ENCODE measurements at places on chromosomes 5 and 9.

GRCh38 chr5:176891331-176891958, 7.7 kb downstream of the HK3 start:
- DNase-seq: no peak

DNA sequence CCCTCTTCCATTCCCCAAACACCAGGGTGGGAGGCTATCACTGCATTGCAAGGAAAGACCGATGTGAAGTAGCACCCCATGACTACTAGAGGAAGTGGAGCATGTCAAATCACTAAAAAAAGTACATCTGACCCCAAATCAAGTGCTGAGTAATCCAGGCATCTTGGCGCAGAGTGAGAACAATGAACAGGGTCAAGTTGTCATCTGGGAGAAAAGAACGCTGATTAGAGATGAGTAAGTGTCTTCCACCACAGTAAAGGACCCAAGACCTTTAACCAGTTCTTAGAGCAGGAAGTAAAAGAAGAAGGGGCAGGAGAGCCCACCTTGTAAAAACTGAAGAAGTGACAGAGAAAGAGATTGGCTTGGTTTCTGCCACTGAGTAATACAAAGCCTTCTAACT, 75.0 kb upstream of the RAD23B start:
- DNase-seq: no peak

- DNase-seq: no peak
Observed at GRCh38 chr9:114366334-114367128, 21.3 kb downstream of the AKNA start.

DNA sequence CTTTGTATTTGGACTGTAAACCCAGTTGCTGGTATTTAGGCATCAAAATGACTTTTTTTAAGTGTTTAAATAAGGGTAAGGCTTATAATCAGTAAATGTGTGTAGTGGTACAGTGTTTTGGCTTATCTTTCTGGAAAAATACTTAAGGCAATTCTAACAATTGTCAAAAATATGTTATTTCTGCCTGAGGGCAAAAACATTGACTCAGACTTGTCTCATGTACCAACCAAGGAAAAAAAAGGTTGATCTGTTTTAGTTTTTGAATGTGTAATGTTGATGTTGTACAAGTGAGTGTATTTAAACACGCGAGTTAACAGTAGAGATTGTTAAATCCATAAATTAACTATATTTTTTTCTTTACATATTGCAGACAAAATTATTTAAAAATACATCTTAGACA, 277.8 kb upstream of the TYRP1 start:
- DNase-seq: no peak

DNA sequence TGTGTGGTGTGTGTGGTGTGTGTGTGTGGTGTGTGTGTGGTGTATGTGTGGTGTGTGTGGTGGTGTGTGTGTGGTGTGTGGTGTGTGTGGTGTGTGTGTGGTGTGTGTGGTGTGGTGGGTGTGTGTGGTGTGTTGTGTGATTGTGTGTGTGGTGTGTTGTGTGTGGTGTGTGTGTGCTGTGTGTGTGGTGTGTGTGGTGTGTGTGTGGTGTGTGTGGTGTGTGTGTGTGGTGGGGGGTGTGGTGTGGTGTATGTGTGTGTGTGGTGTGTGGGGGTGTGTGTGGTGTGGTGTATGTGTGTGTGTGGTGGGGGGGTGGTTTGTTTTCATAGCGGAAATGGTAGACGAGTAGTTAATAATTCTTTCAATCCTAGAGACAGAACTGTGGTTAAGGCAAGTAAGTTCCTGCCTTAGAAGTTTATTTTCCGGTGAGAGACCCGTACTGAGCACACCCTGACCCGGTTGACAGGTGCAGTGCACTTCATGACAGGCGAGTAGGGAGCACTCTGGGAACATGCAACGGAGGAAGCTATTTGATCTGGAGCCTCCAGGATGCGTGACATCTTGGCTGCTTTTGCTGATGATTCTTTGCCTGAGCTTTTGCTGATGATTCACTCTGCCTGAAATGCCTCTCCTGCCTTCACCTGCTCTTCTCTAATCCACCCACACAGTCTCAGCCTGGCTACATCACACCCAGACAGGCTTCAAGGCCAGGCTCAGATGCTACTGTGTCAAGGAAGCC, 21.7 kb upstream of the FAT2 start:
- peak; percentile 12 for DNase-seq

- peak; percentile 42 for DNase-seq
Observed at GRCh38 chr5:177071666-177072385, 14.9 kb upstream of the FGFR4 start.

DNA sequence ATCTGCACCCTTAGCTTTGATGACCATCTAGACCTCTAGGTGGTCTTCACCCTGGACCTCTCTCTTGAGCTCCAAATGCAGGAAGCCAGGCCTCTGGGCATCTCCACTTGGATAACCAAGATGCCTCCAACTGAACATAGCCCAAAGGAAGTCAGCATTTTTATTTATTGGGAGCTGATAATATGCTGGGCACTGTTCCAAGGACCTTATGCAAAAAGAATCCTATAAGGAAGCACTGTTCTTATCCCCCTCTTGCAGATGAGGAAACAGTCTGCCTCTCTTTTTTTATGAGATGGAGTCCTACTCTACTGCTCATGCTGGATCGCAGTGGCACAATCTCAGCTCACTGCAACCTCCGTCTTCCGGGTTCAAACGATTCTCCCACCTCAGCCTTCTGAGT, 219.9 kb downstream of the CDK5RAP2 start:
- DNase-seq: no peak

GRCh38 chr9:14321517-14322130, 7.7 kb upstream of the NFIB start:
- no peak for DNase-seq

DNA sequence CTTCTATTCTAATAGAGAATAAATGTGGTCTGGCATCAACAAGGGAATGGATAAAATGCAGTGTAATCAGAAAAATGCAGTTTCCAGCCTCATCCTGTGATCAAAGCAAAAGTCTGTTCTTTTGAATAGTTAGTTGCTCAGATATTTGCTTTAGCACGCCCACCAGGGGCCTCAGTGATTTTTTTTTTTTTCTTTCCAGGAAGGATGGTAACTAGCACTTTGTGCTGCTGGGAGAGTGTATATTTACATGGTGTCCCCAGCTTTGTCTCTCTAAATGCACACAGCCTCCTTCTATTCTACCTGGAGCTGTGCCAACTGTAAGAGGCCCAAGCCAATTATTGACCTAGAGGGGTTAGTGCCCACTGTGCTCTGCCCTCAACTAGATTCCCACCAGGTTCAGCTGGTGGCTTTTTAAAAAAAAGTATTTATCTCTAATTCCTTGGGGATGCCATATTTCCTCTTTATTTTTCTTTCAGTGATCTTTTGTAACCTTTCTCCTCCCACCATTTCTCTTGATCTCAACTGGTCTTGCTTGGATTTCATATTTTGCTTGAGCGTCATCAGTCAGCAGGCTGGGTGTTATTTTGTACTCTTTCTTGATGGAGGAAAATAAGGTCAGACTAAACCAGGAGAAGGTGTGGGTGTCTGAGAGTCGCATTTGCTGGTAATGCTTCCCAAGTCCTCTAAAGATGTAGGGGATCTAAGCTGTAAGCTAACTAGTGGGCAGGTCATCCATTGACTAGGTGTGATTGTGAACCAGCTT, 193.0 kb upstream of the C9orf72 start:
- no peak for DNase-seq

DNA sequence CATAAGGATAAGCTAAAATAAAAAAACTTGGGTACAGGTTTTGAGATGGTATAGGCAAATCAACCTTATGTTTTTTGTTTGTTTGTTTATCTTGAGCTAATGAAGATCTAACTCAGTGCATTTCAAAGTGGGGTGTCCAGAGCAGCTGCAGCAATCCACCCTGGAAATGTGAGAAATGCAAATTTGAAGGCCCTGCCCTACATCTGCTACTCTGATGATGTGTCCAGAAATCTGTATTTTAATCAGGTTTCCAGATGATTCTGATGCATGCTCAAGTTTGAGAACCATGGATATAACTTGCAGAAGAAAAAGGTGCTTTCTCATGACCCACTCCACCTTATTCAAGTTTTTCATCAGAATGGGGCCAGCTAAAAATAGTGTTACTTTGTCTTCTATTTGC, 467.0 kb downstream of the NTRK2 start:
- no peak for DNase-seq

GRCh38 chr9:131474711-131475110, 28.0 kb upstream of the POMT1 start:
- DNase-seq: no peak

GRCh38 chr9:90967145-90967538, 165.5 kb downstream of the SYK start:
- DNase-seq: no peak

DNA sequence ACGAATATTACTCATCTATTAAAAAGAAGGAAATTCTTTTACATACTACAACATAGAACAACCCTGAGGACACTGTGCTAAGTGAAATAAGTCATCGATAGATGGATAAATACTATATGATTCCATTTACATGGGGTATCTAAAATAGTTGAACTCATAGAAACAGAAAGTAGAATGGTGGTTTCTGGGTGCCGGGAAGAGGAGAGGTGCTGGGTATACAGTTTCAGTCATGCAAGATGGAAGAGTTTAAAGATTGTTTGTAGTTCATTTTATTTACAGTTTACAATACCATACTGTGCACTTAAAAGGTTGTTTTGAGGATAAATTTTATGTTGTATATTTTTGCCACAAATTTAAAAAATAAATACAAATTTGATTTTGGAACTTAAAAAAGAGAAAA, 267.5 kb upstream of the ITGA1 start:
- no peak for DNase-seq

DNA sequence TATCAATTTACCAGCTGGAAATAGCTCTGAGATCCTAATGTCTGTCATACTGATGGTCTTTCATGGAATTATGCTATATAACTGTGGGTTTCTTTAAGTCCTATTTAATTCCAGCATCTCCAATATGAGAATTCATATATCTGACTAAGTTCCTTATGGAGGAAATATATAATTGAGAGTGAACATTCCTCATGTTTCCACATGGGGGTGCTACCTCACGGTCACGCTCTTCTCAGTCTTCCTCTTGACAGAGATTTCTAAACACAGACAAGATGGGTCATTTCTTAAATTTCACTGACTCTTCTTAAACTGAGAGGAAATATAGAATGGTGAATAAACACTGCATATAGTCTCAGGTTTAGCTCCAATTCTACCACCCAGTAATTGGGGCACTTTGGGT, 212.1 kb downstream of the SLF1 start:
- DNase-seq: no peak

GRCh38 chr9:33024126-33024965, 727 bp upstream of the DNAJA1 start:
- DNase-seq: no peak

- no peak for DNase-seq
Observed at GRCh38 chr9:71355884-71356283, 234.5 kb upstream of the TRPM3 start.

DNA sequence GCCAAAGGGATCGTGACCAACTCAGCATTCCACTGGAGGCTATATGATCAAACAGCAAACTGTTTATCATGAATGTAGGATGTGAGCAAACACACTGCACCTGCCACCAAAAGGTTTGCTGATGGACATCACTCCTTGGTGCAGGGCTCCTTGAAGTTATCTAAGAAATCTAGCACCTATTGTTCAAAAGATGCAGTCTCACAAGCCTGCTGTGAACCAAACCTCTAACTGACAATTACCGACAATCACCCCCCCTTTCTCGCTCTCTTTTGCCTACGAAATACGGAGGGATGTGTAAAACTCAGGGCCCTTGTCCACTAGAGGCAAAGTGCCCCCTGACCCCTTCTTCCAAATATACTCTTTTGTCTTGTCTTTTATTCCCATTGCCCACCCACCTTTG, 2.5 kb upstream of the CLTA start:
- DNase-seq: no peak

- no peak for DNase-seq
Observed at GRCh38 chr5:177366528-177367322, 9.0 kb downstream of the RGS14 start.

- DNase-seq: no peak
Observed at GRCh38 chr5:110663525-110663924, 62.9 kb downstream of the TMEM232 start.

DNA sequence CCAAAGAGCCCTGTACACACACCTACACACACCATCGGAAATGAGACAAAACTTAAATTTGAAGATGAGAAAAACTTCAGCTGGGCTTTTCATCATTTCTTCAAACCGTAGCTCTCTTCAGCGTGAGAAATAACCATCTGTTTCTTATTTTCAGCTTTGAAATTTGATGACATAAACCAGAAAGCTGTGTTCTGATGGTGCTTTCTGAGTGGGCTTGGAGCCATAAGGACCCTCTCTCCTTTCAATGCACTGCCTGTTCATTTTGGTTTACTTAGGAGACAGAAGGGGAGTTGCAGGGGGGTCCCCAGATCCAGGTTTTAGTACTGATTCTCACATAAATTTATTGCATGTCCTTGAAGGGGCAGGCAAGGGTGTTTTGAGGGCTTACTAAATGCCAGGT, 9.5 kb downstream of the FBXO10 start:
- no peak for DNase-seq

DNA sequence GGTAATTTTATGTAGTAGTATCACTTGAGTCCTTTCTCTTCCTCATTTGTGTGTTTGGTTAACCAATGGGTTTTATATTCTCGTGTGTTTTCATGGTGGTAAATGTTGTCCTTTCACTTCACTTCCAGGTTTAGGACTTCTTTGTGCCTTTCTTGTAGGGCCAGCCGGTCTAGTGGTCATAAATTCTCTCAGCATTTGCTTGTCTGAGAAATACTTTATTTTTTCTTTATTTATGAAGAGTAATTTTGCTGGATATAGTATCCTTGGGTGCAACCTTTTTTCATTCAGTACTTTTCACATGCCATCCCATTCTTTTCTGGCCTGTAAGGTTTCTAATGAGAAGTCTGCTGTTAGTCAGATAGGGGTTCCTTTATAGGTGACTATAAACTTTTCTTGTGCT, 107.1 kb downstream of the GNA14 start:
- DNase-seq: no peak

DNA sequence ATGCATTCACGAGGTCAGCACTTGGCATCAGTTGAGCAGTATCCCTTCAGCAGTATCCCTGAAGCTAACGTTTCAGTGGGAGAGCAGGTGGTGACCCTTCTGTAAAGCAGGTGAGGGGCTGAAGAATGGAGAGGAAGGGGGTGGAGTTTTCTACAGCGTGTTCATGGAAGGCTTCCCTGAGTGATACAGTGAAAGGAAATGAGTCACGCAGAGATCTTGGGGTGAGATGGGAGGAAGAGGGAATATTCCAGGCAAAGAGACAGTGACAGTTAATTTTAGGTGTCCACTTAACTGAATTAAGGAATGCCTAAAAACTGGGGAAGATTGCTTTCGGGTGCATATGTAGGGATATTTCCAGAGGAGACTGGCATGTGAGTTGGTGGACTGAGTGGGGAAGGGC, 25.7 kb downstream of the TAS2R1 start:
- DNase-seq: no peak
